ENCODE measurements at places on chromosomes 12 and 14.

DNA sequence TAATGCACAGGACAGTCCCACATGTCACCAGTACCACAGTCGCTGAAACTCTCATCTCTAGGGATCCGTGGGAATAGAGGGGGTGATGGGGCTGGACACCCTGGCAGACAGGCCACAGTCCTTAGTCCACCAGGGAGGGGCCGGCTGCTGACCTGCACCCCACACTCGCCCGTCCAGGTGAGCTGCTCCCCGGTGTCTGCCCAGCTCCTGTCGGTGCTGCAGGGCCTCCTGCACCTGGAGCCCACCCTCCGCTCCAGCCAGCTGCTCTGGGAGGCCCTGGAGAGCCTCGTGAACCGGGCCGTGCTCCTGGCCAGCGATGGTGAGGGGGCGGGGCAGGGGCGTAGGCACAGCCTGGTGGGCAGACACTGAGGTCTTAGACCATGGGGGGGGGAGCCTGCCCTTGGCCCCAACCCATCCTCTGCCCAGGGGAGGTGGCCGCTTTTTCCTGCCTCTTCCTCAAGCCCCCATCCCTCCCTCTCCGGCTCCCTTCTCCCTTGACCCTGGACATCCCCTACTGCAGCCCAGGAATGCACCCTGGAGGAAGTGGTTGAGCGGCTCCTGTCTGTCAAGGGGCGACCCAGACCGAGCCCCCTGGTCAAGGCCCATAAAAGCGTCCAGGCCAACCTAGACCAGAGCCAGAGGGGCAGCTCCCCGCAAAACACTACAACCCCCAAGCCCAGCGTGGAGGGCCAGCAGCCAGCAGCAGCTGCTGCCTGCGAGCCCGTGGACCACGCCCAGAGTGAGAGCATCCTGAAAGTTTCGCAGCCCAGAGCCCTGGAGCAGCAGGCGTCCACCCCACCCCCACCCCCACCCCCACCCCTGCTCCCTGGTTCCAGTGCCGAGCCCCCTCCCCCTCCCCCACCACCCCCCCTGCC is 17.1 kb upstream of the ADSS1 start:
- DNase-seq, result no peak

DNA sequence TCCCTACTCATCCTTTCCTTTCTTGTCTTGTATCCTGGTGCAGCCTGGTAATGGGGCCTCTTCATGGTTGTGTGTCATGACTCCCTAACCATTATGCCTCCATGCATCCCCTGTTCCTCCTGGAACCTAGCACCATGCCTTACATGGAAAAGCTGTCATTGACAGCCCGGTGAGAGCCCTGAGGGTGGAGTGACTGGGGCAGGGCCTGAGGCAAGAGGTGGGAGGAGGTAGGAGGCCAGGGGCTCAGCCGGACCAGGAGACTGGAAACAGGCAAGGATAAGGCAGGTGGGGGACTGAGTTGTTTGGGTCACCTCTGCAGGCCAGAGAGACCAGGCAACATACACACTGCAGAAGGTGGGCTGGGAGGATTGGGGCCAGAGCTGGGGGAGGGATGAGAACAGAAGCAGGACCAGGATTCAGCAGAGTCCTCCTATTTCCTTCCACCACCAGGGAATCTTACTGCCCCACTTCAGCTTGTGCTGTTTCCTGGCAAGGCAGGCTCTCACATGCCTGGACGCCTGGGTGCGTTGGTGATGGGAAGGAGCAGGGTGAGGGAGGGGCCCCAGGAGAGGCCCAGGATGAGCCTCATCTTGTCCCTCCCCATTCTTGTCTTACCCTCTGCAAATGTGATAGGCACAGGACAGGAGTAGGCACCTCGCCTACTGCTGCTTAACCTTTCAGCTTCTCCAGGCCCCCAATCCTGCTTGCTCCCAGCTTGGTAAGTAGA is at the start of gene LTB4R2:
Gene LTB4R2, plus strand, starts transcription at position 603 of the 727 bp plus-strand sequence. CDS start 525 bp downstream, outside the sequence.
- no peak for DNase-seq

GRCh38 chr14:50360851-50361250 is 35.8 kb downstream of the CDKL1 start:
- no peak for DNase-seq

DNA sequence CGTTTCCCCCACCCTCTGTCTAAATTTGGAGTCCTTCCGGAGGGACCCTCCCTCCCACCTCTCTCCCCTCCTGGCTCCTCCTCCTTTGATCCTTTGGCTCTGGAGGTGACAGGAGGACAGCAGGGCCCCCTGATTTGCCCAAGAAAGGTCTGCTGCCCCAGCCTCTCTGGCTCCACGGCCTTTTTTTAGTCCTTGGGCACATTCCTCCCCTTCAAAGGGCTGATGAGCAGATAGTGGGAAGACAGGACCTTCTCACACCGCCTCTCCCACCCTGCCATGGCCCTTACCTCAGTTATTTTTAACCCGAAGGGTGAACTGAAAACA is 196 bp upstream of the MYH6 start:
- no peak for DNase-seq

GRCh38 chr12:4037747-4038312 is 164.6 kb upstream of the PARP11 start:
- no peak for DNase-seq

DNA sequence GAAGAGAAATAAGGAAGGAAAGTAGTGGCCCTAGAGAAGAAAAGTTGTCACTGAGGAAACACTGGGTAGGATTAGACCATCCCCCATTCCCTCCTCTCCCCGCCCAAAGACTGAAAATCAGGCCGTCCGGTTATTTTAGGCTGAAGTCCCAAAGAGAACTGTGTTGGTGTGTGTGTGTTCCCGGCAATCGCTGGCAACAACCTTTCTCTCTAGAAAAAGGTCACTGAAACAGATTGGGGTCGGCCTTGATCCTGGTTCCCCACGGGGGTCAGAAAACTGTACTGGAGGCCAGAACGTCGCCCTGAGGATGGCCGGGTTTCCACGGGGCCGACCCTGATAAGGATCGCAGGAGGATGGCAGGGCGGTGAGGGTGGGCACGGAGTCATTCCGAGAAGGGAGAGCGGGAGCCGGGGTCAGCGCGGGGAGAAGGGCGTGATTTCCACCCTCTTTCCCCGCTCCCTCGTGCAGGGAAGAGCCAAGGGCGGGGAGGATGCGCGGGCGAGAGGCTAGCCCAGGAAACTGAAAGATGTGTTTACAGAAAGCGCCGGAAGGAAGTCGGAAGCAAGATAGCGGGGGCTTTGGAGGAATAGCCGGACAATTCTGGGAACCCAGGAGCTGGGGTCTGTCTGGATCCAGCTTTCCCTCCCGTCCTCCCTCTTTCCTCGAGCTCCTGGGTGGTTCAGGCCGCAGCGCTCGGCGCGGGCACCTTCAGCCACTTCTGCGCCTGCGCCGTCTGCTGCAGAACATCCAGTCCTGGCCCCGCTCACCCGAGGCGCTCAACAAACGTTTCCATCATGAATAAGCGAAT is 25.3 kb upstream of the SPTLC2 start:
- peak; percentile 67 for DNase-seq

GRCh38 chr14:102363182-102363943 is 622 bp downstream of the TECPR2 start:
- DNase-seq, result peak; percentile 21

GRCh38 chr14:99891900-99892299 is 98.7 kb downstream of the EML1 start:
- no peak for DNase-seq

DNA sequence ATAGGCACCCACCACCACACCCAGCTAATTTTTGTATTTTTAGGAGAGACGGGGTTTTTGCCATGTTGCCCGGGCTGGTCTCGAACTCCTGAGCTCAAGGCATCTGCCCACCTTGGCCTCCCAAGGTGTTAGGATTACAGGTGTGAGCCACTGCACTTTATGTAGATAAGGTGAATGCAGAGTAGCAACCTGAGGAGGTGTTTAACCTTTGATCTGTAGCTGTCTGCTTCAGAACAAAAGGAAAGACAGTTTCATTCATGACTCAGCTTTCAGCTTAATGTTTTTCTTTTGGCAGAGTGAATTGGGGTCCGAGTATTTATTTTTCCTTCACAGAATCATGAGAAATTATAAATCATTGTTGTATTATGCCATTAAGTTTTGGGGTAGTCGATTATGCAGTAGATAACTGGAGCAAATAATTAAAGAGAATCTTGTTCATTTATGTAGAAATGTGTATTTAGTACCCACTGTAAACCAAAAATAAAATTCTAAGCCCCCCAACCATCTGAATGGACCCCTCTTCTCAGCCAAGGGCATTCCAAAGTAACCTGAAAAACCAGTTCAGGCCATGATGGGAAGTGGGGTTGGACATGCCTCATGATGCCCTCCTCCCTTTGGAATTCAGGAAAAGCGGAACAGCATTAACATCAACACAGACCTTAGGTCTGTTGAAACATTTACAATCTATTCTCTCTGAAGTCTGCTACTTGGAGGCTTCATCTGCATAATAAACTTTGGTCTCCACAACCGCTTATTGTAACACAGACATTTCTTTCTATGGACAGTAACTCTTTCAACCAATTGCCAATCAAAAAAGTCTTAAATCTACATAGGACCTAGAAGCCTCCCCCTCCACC is 10.7 kb upstream of the STX2 start:
- DNase-seq, result no peak

- DNase-seq, result no peak
Observed at GRCh38 chr14:90819734-90820393, 3.6 kb upstream of the TTC7B start.

GRCh38 chr12:53070877-53071492 is 8.2 kb downstream of the SPRYD3 start:
- DNase-seq, result no peak

DNA sequence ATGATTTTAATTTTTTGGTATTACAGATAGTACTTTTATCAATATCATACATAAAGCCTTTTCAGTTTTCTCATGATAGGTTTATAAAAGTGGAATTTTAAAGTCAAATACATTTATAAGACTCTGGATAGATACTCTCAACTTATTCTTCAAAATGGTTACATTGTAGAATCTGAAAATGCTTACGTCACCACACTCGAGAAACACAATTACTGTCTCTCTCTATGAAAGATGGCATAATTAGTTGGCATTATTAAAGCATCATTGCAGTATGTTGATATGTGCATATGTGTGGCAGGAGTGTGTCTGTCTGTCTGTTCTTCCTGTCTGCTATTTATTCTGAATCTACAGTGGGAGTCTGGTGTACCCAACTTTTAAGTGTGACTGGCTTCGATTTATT is 397.1 kb downstream of the SNAPC1 start:
- DNase-seq, result no peak
